Activated CD4-positive, alpha-beta T cell treated with anti-CD3 and anti-CD28 coated beads for 48 hours (primary cell): ENCODE measurements at places on chromosomes 16 and 17.

DNA sequence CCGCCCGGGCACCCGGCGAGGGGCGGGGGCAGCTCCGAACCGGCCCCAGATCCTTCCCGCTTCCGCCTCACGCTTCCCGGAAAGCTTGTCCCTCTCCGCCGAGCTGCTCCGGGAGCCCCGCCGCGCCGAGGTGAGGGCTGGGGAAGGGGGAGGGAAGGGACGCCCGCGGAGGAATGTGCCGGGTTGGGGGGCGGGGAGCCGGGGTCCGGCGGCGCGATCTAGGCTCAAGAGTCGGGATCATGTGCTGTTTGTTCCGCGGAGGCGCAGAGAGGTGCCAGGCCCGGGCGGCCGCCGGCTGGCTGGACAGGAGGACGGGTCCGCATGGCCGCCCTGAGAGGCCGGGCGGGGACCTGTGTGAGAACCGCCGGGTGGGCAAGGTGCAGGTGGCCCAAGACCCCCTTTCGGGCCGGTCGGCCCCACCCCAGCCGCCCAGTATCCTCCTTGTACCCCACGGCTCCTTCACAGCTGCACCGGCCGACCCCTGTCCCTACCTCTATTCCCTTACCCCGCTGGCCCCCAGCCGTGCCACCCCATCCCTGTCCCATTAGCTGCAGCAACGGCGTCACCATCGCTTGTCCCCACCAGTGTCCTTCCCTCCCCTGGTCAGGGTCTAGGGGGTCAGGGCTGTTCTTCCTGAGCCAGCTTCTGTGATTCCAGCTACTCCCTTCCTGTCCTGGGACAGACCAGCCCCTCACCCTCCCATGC lies 429 bp downstream of the KIF1C start:
- no peak for DNase-seq

DNA sequence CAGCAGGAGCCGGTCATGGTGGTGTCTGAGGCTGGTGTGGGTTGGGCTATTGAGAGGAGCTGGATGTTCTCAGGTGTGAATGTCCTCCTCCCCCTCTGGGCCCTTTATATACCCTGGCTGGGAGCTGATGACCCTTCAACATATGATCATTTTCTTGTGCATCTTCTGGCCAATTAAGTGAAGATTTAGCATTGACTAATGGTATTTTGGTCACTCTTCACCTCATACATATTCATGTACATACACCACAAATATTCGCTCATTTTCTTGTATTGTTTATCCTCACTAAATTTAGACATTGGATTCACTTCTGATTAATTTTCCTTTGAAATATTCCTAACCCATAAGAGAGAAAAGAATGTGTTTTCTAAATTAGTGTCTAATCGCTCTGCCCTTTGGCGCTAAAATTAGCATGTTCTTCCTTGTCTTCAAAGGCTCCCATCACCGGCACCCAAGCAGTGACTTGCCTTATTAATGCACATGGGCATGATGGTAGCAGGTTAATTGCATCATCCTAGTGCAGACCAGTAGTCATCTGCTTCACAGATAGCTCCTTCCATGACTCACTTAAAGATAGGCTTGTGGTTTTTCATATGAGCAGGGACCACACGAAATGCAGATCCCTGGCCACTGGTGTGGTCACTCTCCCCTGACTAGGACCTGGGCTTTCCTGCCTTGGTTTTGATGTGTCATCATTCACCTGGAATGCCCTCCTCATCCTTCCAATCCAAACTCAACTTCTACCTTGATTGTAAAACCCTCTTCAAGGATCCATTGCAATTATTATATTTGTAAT lies at the start of gene KRTAP2-4:
TSS of gene KRTAP2-4 (minus strand) at position 51 of the 796 bp plus-strand sequence. CDS start at position 17, 34 bp downstream.
- no peak for DNase-seq

DNA sequence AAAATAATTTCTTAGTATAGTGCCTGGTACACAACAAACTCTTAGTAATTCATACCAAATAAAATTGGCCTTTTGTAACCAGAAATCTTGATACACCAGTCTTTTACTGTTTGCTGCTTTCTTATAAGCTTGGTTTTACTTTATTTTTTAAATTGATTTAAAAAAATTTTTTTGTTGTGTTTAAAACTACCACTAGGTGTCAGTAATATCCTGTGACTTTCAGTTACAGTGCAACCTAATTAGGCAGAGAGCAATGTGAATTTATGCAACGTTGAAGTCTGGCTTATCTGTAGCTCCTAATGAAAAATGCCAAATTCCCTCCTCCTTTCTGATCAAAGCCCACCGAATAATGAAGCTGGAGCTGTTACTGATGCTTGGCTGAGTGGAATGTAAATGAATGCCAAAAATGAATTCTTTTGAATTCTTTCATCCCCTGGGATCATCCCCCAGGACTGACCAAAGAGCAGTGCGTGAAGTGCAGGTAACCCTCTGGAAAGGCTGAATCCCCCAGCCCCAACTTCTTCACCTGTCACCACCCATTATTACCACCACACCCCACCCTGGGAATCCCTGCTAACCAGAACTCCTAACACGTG lies 3.8 kb downstream of the ERCC4 start:
- no peak for DNase-seq

DNA sequence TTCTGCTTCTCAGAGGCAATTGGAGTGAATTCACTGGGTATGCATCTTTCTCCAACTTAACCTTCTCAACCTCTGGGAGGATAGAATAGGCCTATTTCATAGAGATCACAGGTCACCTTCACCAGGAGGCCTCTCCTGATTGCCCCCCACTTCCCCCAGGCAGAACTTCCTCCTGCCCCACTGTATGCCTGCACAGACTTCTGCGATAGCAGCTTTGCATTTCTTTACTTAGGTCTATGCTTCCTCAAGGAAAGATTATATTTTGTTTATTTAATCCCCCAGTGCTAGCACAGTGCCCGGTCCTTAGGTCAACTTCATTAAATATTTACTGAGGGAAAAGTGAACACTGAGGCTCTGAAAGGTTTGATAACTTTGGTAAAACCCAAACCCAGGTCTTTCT lies 19.9 kb downstream of the MYO18A start:
- DNase-seq: no peak

DNA sequence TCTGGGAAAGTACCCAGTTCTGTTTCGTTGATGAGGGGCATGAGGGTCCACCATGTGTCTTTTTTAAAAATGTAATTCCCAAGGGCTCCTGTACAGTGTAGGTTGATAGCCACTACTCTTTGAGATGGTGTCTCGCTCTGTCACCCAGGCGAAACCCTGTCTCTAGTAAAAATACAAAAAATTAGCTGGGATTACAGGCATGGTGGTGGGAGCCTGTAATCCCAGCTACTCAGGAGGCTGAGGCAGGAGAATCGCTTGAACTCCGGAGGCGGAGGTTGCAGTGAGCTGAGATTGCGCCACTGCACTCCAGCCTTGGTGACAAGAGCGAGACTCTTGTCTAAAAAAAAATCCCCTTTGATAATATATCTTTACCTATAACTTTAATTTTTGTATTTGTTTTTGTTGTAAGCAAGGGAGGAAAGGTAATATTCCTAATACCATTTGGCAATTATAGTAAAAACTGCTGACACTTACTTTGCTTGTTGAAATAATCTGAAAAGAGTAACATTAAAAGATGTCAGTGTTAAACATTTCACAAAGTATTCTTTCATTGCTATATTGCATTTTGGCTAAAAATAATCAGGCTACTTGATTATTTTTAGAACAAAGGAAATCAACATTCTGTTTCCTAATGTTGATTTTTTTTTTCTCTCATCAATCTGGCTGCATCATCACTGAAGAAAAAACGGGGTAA lies 11.8 kb downstream of the KPNA2 start:
- DNase-seq: no peak

DNA sequence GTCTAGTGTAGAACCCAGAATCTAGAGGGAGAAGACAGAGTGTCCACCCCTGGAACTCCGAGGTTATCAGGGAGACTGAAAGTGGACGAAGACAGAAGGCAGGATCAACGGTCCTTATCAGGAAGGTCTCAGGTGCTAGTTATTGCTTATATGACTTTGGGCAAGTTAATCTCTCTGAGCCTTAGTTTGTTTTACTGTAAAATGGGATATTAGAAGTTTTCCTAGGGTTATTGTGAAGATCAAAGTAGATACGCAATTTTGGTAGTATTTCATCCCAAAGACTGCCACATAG lies 1.2 kb downstream of the RNF167 start:
- DNase-seq: no peak

DNA sequence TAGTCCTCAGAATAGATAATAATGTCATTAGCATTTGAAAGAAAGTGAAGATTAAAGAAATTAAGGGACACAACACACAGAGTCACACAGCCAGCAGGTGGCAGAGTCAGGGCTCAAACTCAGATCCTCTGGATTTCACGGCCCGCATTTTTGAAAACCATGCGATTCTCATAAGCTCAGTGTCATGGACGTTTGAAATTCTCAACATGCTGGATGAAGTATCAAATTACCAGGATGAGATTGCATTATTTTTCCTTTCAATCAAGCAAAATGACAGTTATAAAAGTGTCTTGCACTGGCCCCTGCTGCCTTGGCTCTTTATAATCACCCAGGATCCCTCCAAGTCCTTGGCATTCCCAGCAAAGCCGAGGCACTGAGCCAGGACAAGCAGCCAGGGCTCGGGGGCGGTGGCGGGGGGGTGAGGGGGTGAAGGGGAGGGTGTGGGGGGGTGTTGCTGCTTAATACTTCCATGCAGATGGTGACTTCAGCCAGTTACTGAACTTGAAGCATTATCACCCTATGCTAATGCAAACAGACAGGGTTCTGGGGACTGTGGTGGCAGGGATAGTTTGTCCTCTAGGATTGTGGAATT lies 6.6 kb upstream of the BMERB1 start:
- peak; percentile 73 for DNase-seq

- DNase-seq: no peak
Observed at GRCh38 chr16:30697264-30698138, 1.5 kb upstream of the SRCAP start.

DNA sequence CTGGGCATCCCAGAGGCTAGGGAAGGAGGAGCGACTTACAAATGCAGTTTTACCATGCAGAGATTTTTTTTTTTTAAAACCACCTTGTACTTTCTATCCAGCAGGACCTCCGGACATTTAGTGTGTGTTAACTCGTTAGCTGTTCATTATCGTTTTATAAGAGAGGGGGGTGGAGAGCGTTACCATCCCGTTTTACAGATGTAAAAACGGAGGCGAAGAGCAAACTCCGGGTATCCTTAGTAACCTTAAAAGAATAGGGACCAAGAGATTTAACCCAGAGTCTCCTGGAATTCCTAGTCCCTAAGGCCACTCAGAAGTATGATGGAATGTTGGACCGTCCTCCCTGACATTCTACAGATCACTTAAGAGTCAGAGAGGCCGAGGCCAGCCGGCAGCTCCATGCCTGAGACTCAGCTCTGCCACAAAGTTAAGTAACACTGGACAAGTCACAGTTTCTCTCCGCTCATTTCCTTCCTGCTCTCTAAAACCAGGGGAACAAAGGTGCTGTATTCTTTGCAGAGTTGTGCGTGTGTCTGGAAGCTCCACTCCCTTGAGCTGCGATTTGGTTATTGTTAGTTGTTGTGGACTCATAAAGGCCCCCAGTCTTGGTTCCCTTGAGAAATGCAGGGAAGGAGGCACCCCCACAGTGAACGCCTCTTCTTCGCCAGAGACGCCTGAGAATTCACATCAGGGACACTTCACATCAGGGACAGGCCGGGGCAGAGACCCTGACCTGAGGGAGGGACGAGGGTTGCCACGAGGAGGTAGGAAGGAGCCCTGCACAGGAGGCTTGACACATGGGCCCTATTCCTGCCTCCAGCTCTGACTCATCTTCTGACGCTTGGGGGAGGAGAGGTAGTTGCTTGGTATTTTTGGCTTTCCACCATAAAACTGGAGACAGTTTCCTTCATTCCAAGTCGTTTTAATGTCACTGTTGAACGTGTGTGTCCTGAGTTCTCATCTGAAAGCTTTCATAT lies 1.2 kb downstream of the DUSP14 start:
- DNase-seq: peak; percentile 36

GRCh38 chr16:20875355-20875650 lies 24.9 kb downstream of the DCUN1D3 start:
- DNase-seq: no peak

DNA sequence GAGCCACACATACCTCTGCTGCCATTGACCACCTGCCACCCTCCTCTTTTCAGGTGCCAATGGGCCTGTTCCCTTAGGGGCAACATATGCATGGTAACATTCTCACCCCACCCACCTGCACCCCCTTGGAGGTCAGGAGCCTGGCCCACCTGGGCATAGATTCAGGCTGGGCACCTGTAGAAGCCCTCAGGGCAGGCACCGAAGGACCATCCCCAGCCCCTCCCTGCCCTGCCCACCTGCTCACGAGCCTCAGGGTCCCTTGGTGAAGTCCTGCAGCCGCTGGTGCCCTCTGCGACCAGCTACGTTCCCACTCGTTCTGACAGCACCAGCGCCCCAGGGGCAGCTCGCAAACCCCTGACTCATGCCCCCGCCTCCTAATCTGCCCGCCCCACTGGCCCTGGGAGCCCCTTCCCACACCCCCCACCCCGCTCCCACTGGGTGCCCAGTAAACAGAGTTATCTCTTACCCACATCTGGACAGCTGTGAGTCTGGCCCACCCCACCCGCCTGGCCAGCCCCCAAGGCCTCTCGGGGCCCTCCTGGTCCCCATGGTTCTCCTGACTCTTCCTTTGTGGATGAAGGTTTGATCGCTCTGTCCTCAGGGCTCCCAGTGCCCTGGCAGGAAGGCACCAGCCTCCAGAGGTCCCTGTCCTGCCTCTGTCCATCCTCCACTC lies at the start of gene SLC4A1:
TSS of gene SLC4A1 (minus strand) at position 318 of the 673 bp plus-strand sequence. CDS start 5,269 bp downstream, outside the sequence.
- no peak for DNase-seq

DNA sequence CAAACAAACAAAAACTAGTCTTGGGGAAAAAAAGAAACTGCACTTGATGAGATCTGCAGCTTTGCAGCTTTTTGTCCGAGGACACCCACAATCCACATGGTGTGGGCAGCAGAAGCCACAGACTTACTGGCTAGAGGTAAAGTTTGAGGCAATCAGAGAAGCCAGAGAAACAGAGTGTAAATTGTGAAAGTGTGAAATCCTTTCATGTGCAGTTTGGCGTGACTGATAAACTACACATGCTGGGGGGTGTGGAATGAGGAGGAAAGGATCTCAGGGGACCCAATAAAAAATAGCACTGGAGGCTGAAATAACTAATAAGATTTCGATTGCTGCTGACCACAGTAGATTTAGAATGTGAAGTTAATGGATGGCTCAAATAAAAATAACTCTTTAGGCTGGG lies 42.4 kb upstream of the HOXB13 start:
- DNase-seq: no peak

DNA sequence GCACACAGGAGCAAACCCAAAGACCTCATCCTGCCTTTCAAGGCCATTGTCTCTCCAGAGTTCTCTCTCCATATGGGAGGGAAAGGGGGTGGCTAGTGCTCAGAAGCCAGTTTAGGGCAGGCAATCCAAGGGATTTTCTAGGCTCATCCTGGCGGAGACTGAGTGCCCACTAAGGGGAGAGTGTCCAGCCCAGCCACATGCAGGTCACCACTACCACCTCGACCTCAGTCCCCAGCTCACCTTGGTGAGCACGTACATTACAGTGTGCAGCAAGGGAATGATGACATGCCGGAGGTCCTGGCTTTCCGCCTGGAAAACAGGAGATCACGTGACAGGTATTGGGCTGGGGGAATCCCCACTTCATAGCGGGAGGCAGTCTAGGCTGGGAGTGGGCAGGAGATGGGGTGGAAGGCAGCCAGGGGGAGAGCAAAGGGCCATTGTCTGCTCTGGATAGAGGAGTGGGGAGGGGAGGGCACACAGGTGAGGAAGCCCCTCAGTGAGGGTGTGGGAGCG lies 29.9 kb downstream of the PIK3R6 start:
- no peak for DNase-seq
